Activated CD8-positive, alpha-beta memory T cell treated with anti-CD3 and anti-CD28 coated beads for 24 hours (primary cell): ENCODE measurements at places on chromosomes 2 and 18.
A peak's percentile ranks its signal among the peaks of the same experiment; 100 is the strongest.

DNA sequence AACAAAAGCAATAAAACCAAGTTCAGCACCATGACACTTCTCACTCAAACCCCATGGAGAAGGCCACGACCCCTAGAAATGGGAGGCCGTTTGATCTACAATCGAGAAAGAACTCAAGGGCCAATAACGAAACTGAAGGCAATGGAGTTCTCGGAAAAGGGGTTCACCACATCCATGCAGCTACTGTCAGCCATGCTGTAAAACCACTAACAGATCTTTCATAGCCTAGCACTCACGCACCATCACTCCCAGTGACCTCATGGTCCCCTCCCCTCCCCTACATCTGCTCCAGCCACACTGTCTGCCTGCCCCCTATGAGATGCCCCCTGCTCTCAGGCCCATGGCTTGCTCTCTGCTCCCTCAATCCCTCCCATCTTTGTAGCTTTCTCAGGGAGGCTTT is 135.3 kb downstream of the TMEM163 start:
- DNase-seq = no peak

- no peak for DNase-seq
Measured at GRCh38 chr2:101773137-101773536, 75.6 kb downstream of the MAP4K4 start.

DNA sequence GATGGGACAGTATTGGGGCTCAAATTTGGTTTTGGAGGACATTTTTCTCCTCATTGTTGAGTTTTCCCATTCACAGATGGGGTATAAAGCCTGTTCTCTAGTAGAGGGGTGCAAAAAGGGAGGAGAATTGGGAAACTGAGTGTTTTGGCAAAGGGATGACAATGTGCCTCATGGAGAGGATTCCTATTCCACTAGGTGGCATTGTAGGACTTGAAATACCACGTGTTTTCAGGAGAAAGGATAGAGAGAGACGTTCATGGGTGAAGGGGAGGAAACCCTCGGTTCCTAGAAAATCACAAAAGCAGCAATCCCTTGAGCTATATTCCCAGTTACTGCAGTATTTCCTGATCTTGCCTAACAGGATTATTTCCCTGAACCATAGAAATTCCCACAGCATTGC is 113.7 kb upstream of the SRD5A2 start:
- no peak for DNase-seq

GRCh38 chr2:19408592-19408991 is 50.2 kb upstream of the OSR1 start:
- DNase-seq = no peak

DNA sequence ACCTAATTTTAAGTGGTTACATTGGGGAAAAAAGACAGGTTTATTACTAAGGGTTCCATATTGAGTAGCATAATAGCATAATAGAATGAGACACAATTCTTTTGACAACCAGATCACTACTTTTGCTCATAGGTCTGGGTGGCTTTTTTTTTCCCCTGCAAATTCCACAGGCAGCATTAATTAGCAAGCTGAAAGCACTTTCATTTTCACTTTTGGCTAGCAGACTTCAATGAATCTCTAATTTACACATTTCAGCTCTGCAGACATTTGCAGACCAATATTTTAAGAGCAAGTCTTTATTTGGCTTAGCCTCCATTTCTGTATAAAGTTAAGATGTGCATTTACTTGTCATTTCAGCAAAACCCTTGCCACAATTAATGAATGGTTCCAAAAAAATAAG is 185.5 kb downstream of the NOL4 start:
- no peak for DNase-seq

DNA sequence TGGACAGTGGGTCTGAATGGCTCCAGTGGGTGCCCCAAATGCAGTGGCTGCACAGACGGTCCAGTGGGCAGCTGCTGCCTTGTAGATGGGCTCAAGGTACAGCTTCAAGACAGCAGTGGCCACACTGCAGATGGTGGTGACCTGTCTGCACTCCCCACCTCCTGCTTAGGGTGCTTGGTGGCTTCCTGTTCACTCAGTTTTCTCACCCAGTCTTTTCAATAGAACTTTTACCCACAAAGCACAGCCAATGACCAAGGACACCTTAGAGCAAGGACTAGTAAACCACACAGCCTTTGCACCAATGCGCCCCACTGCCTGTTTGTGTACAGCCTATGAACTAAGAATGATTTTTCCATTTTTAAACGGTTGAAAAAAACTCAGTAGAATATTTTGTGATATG is 34.9 kb downstream of the MEX3C start:
- no peak for DNase-seq

DNA sequence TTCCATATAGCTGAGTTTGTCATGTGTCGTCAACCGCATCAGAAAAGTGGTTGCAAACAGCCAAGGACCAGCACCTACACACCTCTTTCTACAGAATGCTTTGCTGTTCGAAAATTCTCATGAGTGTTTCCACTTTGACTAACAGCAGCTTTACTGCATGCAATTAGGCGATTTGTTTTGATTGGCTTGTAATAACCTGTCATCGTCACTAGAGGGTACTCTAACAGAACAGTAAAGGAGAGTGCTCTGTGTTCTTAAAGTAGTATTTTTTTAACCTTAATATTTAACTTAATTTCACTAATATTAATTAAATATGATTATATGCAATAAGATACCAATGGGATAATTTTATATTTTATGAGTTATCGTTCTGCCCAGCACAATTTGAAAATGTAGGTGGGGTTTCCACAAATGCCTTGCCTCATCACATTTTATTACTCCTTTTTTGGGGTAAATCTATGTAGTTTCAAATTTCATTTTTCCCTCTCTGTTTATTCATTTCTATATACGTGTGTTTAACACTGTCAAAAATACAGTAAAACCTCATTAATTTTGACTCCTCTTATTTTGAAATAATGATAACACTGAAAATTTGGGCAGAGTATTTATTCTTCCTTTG is 502.2 kb downstream of the NRXN1 start:
- DNase-seq = no peak

DNA sequence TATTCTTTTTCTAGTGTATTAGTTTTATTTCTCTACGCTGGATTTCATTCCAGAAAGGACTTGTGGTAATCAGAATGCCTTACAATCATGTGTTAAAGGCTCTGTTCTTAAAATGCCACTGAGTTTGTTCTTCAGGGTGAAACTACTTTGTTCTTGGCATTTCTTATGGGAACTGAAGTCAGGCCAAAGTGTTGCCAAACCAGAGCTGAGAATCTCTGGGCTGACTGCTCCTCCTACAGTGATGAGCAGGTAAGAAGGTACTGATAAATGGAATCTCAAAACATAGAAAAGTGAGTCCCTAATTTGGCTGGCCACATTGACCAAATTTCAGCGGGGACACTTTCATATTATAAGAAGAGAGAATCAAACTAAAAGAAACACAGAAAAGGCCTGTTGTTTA is 55.1 kb upstream of the ZNF397 start:
- no peak for DNase-seq

GRCh38 chr18:79902075-79902474 is 49.4 kb downstream of the SLC66A2 start:
- DNase-seq = no peak

DNA sequence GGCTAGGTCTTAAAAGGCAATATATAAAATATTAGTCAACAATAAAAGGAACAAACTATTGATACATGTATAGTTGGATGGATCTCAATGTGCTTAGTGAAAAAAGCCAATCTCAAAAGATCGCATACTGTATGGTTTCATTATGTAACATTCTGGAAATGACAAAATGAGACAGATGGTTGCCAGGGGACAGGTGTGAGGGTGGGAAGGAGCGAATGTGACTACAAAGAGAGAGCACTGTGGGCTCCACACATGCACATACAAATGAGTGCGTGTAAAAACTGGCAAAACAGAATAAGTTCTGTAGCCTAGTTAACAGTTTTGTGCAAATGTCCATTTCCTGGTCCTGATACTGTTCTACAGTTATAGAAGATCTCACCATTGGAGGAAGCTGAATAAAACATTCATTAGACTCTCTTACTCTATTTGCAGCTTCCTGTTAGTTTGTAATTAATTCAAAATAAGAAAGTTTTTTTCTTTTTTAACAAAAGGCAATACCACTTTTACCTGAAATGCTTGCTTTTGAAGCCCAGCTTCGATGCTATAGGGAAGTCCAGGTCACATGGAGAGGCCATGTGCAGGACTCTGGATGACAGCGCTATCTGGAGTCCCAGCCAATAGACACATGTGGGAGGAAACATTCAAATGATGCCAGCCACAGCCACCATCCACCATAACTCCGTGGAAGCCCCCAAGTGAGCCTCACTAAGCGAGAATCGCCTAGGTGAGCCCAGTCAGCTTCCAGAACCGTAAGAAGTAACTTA is 21.0 kb upstream of the C2orf80 start:
- DNase-seq = no peak

- peak; percentile 65 for DNase-seq
Measured at GRCh38 chr2:102619414-102620319, at the start of gene SLC9A2. Gene SLC9A2, plus strand, starts transcription at chr2:102619553. Its CDS starts 296 bp downstream, at chr2:102619849.

DNA sequence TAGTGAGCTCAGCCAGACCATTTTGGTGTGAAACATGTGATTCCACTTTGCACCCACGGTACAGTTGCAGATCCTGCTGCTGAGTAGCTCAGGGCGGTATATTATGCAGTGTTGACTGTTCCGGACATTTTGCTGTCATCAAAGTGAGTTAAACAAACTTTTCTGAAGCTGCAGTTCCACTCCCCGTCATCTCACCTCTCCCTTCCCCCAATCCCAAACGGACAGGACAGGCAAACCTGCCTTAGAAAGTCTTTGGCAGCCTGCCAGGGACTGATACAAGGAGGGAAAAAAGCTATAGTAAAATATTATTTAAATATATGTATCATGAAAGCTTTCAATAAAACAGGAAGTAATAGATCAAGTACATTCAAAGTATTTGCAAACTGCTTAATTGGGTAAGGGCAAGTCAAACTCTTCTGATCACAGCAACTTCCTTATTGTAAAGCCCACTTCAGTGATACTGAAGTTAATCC is 35.5 kb upstream of the SP5 start:
- DNase-seq = no peak

GRCh38 chr2:457792-458424 is 170.0 kb upstream of the ALKAL2 start:
- DNase-seq = no peak

GRCh38 chr18:59986139-59986538 is 86.3 kb downstream of the PMAIP1 start:
- no peak for DNase-seq

DNA sequence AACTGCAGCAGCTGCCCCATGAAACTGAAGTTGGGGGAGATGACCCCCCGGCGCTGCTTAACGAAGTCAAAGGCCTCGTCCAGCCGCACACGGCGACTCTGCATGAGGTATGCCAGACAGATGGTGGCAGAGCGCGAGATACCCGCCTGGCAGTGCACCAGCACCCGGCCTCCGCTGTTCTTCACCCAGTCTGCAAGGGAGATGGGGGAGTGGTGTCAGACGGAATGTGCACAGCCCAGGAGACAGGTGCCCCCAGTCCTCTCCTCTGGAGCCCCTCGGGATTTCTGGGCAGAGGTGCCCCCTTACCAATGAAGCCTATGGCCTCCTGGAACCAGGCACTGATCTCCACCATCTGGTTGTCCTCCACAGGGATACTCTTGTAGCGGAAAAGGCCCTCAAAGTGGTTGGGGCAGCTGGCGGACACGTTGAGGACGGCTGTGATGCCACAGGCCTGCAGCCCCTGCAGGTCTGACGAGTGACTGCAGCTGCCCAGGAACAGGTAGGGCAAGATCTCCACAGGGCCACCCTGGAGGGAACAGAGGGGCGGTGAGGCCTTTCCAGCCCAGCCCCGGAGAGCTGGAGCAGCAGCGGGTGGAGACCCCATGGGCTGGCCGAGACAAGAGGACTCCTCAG is 1.3 kb downstream of the DUSP2 start:
- peak; percentile 85 for DNase-seq

GRCh38 chr18:58496937-58497336 is 132.0 kb downstream of the ALPK2 start:
- DNase-seq = no peak

GRCh38 chr18:70151614-70152013 is 53.9 kb downstream of the RTTN start:
- DNase-seq = no peak

DNA sequence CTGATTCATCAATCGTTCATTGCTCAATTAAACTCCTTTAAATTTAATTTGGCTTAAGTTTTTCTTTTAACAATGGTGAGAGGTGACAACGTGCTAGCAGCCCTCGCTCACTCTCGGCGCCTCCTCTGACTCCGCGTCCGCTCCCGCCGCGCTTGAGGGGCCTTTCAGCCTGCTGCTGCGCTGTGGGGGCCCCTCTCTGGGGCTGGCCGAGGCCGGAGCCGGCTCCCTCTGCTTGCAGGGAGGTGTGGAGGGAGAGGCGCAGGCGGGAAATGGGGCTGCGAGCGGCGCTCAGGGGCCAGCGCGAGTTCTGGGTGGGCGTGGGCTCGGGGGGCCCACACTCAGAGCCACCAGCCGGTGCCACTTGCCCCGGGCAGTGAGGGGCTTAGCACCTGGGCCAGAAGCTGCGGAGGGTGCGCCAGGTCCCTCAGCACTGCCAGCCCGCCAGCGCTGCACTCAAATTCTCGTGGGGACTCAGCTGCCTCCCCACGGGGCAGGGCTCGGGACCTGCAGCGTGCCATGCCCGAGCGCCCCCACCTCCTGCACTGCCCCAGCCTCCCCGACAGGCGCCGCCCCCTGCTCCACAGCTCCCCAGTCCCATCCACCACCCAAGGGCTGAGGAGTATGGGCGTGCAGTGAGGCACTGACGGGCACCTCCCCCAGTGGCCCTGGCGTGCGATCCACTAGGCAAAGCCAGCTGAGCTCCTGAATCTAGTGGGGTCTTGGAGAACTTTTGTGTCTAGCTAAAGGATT is 19.6 kb downstream of the ANKMY1 start:
- no peak for DNase-seq

DNA sequence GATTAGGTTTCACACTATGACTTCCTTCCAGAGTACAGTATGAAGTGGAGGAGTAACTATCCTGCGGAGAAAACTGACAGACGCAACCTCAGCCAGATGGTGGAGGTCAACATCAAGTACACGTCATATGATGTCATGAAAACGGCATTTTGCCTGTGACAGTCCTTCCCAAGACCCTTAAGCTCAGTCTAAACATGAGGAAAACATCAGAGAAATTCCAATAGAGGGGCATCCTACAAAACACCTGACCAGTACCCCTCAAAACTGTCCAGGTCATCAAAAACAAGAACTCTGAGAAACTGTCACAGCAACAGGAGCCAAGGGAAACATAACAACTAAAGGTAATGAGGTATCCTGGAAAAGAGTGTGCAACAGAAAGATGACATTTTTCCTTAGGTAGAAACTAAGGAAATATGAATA is 1.7 kb downstream of the RNU4ATAC start:
- DNase-seq = no peak
